Stimulated activated CD4-positive, alpha-beta T cell treated with anti-CD3 and anti-CD28 coated beads, Interleukin-4, amount 100 ng/mL, for 1 hour (primary cell): ENCODE measurements at places on chromosomes 5 and 9.

- no peak for DNase-seq
These were observed 126.1 kb downstream of the SNX18 start for GRCh38 chr5:54643685-54644106.

DNA sequence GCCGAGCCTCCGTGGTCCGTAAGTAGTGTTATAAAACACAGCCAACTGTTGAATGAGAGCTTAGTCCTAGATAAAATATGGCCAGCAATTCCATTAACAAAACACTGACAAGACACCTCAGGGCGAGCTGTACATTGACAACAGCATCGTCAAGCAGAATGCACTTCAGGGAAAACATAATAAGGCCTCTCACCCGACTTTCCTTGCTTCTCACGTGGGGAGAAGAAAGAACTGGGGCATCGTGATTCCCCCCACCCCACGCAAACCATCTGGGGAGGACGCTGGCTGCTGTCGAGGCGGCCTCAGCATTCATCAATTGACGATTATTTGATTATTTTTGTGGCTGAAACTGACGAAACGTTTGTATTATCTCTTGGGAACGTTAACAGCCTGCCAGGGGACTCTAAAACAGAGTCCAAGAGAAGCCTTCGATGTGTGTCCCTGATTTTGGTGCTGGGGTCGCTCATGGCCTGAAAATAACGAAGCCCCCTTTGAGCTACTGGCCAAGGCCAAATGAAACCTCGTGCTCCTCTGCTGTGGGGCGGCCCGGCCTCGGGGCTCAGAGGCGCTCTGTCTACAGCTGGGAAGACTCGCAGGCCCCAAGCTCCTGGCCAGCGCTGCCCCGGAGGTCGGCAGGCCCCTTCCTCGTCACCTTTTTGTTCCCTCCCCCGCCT lies 464 bp downstream of the GDF9 start:
- DNase-seq = no peak

GRCh38 chr5:139705191-139705590 lies 57.0 kb downstream of the CXXC5 start:
- no peak for DNase-seq

DNA sequence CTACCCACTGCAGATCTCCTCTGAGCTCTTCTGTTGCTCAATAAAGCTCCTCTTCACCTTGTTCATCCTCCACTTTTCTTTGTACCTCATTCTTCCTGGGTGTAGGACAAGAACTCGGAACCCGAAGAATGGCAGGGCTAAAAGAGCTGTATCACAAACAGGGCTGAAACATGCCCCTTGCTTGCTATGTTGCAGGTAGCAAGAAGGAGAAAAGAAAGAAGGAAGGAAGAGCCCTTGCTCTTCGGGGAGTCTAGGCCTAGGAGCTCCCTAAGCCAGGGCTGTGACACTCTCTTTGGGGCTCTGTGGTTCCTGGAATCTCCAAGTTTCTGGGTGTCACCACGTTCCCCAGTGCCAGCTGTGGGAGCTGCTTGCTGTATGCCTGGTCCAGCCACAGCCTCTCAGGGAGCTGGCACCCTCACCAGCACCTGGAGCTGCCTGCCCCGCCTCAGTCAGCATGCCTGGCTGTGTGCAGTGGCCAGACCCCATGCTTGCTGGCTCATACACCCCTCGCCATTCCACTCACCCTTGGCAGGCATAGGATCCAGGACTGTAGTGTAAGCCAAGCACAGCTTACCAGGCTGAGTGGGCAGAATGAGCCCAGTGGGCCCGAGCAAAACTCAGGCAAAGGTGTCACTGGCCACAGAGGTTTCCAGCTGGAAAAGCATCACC lies 274.8 kb upstream of the ADRA1B start:
- no peak for DNase-seq

DNA sequence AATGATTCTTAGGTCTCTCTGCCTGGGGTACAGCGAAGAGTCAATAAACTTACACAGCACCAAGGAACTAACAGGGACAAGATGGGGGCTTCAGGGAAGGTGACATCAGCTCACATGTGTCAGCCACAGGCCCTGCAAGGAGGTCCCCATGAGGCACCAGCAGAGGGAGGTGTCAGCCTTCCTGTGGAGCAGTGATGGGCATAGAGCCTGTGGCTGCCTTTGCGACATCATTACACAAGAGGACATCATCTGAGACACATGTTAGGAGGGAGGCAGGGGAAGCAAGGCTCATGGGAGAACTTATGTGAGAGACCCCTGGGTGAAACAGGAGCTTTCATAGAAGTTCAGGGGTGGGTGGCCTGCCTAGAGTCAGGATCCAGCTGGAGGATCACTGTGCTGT lies 389.6 kb downstream of the SEMA5A start:
- no peak for DNase-seq

GRCh38 chr5:40235471-40236400 lies 444.0 kb upstream of the PTGER4 start:
- DNase-seq = no peak

GRCh38 chr5:126540631-126541030 lies 54.4 kb downstream of the ALDH7A1 start:
- no peak for DNase-seq

DNA sequence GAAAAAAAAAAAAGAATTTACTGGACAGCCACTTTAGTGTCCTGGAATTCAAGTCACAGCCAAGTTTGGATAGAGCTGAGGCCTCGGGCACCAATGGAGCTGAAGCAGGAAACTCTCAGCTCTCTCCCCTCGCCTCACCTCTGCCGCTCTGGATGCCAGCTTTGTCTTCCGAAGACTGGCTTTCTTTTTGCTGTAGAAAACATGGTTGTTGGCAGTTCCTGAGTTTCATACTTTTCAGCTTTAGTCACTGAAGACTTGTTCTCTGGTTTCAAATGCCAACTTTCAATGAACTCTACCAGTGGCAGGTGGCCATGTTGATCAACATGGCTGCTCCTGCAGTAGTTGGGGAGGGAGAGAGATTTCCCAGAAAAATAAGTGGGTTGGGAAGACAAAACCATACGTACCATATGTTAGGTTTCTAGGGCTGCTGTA lies 142.2 kb downstream of the SNX18 start:
- no peak for DNase-seq
